Daoy (cell line): ENCODE measurements at places on chromosomes 1 and 21.

GRCh38 chr1:202069662-202070061 is 53.1 kb upstream of the GPR37L1 start:
- DNase-seq, result no peak

DNA sequence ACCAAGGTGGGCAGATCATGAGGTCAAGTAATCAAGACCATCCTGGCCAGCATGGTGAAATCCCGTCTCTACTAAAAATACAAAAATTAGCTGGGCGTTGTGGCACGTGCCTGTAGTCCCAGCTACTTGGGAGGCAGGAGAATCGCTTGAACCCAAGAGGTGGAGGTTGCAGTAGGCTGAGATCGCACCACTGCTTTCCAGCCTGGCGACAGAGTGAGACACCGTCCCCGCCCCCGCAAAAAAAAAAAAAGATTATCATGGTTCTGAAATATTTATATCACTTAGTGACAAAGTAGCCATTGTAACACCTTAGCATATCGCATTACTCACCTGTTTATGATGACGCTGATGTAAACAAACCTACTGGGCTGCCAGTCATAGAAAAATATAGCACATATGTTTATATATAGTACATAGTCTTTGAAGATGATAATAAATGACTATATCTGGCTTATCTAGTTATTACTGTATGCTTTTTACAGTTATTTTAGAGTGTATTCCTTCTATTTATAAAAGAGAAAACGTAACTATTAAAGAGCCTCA is 160.2 kb downstream of the NCAM2 start:
- no peak for DNase-seq

- DNase-seq, result no peak
Observed at GRCh38 chr21:34707876-34708325, 39.1 kb downstream of the CLIC6 start.

- no peak for DNase-seq
Observed at GRCh38 chr1:11413986-11414391, 65.0 kb upstream of the DISP3 start.
